Eye (tissue), 1 donor: ENCODE measurements at places on chromosomes 2 and 18.

DNA sequence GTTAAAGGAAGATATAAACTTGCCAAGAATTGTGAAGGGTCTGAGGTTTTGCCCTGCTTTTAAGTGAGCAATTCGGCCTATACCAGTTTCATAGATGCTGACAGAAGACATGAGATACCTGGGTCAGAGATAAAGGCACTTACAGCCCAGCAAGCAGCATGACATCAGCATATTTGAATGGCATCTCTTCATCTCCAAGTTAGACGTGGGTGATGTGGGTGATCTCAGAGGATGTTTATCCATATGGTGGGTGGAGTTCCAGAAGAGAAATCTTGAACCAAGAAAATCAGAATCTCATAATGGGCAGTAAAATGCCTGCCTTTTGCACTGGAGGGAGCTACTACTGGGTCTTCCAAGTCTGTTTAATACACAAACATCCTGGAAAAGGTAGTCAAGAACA is 44.7 kb downstream of the GYPC start:
- no peak for DNase-seq

- no peak for DNase-seq
Measured at GRCh38 chr2:46539327-46540276, 60.2 kb downstream of the TMEM247 start.

GRCh38 chr2:107020392-107020791 is 134.4 kb upstream of the ST6GAL2 start:
- no peak for DNase-seq

DNA sequence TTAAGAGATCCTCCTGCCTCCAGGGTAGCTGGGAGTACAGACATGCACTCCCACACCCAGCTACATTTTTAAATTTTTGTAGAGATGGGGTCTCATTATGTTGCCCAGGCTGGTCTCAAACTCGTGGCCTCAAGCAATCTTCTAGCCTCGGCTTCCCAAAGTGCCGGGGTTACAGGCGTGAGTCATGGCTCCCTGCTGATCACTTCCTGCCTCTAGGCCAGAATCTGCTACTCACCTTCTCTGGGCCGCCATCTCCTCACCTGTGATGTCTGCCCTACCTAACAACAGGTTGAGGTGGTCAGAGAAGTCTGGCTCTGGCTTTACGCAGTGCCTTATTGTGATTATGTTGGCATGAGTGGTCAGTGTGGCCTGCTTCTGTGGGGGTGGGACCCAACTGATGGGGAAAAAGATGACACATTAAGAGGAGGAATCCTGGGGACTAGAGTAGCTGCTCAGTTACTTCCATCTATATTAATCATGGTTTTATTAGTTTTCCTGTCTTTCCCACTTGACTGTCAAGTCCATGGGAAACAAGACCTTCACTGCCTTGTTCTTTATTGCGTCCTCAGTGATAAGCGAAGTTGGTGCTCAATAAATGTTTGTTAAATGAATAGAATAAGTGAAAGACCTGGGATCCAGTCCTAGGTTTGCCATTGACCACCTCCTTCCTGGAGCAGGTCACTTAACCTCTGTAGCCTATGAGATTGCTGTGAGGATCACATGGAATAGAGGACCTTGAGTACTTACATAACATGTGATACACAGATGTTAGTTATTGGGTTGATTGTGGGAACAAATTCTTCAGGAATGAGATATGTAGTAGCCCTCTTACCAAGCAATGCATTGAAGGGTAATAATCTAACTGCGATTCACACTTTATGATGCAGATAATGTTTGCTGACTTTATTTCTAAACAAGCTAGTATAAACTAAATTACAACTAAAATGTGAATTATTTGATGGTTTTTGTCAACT is 15.7 kb downstream of the KCTD1 start:
- DNase-seq = no peak

DNA sequence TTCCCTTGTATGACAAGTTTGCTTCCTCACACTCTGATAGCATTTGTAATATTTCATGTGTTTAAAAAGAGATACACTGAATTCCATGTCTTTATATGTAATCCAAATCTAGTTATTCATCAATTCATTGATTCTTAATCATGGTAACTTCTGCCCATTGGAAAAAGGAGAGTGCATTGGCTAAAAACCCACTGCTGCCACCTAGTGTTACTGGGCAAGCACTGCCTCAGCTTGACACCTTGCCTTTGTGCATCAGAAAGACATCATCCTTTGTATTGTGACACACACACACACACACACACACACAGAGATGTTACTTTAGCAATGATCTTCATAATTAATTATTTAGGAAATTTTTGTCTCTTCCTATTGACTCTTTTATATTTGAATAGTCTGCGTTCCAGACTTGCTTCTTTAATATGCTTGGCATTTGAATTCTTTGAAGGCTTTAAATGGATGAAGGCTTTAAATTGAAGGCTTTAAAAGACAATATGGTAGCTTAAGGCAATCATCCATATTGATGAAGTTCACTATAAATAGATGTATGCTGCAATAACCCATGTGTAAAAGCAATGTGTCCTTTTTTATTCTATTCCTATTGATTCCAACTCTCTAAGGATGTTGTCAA is 414.2 kb upstream of the CHST9 start:
- DNase-seq = peak; percentile 79

DNA sequence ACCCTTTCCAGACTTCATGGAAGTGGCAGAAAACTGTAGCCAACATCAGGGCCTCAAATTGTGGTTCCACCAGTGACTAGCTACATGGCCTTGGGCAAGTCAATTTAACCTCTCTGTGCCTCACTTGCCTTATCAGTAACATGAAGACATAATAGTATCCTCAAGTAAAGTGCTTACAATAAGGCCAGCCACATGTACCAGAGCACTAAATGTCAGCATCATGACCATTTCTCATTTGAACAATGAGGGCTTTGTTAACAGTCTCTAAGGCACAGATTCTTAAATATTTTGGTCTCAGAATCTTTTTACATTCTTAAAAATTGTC is 5.8 kb upstream of the KCMF1 start:
- no peak for DNase-seq

- peak; percentile 38 for DNase-seq
Measured at GRCh38 chr2:39663187-39663930, 2.4 kb upstream of the TMEM178A start.

DNA sequence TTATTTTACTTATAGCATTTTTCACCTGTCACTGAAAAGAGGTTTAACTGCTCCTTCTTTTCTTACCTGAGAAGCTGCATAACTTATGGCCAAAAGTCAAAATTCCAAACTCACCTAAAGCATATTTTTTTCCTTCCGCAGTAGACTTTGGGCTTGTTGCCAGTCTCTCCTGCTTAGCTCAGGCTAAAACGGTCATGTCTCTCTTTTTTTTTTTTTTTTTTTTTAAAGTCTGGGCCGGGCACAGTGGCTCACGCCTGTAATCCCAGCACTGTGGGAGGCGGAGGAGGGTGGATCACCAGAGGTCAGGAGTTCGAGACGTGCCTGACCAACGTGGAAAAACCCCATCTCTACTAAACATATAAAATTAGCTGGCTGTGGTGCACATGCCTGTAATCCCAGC is 113.5 kb downstream of the RTN4 start:
- DNase-seq = no peak
